Hematopoietic multipotent progenitor cell (in vitro differentiated cells): ENCODE measurements at places on chromosomes 7 and 10.

GRCh38 chr10:125159932-125160855 is at the start of gene CTBP2:
CTBP2 (minus strand) TSS chr10:125160563.
- no peak for DNase-seq

DNA sequence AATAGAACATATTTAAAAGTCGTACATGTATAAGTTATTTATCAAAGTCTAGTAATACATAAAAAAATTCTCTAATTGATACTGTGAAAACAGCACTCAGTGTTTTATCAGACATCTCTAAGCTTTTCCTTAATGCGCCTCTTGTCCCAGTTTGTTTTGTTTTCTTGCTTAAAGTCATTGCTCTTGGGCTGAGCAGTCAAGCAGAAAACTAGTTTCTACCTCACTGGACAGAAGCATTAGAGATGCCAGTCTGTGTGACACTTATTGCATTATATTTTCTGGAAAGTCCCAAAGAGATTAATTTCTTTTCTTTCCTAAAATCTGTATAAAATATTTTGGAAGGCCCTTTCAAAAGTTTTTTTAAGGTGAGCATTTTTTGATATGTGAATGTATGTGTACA is 236.2 kb downstream of the PCLO start:
- no peak for DNase-seq

DNA sequence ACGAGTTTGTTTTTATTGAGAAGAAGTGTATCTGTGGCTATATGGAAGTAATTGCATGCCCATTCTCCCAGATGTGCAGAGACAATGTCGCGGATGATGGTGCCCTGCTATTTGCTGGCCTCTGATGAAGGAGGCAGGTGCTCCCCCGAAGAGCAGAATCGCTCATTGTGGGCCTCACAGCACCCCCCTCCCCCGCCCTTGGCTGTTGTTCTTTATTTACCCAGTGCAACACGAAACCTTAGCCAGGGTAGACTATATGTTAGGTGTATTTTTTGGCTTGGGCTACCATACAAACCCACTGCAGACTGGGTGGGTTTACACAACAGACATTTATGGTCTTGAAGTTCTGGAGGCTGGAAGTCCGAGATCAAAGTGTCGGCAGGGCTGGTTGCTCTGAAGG is 3.4 kb upstream of the ADCY1 start:
- no peak for DNase-seq

DNA sequence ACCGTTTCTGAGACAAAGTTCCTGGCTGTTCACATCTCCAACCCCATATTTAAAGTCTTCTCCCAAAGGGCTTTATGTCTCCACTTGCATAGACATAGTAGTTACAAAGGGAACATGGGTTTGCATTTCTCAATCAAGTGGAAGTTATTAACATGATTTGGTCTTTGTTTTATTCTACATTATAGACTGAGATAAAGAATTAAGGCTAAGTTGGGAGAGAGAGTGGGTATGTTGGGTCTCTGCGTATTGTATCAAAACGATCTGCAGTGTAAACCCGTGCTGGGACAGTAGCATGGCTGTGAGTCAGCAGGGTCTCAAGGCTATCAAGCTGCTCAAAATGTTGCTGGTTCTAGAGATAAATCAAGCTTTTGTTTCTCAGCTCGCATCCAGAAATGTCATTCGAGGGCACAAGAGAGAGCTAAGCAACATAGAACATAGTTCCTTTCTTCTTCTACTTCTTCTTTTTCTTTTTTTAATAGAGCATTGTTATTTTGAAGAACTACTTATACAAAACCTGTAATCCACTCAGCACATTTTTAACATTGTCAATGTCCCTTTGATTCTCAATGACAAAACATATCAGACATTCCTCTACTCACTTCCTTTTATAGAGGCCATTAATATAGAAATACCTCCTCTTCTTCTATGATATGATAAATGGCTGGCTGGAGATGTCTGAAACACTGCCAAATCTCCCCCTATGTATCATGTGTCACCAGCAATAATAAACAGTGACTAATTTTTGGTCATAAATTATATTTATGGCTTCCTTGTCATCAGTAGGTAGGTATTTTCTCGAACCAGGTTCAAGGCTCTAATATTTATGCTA is 34.5 kb upstream of the RHOBTB1 start:
- DNase-seq = peak; percentile 58

DNA sequence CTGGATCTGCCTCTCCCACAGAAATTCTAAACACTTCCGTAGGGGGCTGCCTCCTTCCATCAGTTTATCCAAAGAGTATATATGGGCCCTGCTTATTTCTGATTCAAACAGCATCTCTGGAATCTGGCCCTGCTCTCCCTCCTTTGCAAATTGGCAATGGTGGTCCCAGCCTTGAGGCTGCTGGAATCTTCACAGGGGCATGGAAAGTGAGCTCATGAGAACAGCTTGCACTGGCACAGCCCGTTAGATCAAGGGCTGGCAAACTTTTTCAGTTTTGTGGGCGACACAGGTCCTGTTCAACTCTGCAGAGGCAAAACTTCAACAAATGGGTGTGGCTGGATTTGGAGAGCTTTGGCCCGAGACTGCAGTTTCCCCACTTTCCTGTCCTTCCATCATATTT is 526.9 kb downstream of the KCNMA1 start:
- DNase-seq = no peak

DNA sequence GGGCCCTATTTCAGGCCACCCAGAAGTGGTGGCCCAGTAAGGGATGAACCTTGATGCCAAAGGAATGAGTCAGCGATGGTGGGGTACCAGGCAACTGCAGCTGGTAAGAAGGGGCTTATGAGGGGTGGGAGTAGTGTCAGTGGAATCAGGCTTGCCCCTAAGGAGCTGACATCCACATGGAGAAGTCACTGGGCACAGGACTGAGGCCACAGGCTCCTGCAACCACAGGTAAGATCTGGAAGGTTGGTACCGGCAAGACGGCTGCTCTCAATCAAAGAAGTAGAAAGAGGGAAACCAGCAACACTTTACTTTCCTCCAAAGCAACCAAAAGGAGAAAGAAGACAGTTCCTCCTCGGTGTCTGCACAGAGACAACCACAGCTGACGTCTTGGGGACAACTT is 2.5 kb downstream of the GCK start:
- DNase-seq = no peak

DNA sequence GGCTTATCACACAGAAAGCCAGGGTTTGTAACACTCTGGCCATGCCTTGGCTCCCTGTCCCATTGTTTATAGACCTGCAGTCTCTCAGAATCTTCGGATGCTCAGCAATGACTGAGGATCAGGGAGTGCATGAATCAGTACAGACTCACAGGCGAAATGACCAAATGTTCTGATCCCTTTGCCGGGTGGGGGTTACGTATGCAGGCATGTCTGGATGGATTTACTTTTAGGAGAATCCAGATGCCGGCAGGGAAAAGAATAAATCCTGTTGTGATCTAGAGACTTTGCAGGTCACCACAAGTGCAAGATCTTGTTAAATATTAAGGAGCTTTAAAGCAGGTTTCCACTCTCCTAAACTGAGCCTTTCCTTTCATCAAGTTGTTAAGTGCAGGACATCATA is 149.5 kb downstream of the SFMBT2 start:
- no peak for DNase-seq

DNA sequence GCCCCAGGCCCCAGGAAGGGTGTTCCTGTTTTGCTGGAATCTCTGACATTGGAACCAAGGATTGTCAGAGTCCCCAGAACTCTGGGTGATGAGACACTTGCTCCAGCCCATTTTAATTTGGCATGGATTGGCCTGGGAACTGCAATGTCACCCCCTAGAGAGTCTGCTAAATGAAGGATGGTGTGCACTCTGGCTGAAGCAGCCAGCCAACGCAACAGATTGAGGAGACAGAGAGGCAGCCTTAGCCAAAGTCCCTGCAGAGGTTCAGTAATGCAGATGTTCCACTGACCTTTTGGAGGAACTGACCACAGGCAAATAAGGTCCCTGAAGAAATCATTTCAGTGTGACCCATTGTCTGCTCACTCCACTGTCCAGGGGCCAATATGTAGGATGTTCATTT is 13.4 kb downstream of the LRRC18 start:
- no peak for DNase-seq

- peak; percentile 68 for DNase-seq
Observed at GRCh38 chr7:150962553-150963399, 15.3 kb downstream of the KCNH2 start.

- DNase-seq = no peak
Observed at GRCh38 chr10:124709861-124710260, 34.3 kb downstream of the FAM53B start.

GRCh38 chr7:80542398-80542797 is 30.5 kb upstream of the GNAT3 start:
- DNase-seq = no peak

DNA sequence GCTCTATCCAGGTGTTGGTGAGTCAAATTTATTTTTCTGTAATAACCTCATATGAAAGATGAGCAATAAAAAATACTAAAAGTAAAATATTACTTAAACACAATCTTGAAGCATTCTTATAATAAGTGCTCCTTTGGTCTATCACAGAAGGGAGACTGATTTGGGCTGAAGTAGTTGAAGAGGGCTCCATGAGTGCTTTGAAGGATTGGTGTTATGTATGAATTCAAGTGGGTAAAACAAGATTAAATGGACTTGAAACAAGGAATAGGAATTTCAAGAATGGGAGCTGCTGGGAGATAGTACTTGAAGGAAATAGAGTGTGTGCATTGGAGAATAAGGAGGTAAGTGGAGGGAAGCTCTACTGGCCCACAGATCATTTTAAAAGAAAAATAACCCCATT is 7.3 kb upstream of the OR2A2 start:
- DNase-seq = no peak

- no peak for DNase-seq
Observed at GRCh38 chr10:11975795-11976194, 66.8 kb downstream of the UPF2 start.

DNA sequence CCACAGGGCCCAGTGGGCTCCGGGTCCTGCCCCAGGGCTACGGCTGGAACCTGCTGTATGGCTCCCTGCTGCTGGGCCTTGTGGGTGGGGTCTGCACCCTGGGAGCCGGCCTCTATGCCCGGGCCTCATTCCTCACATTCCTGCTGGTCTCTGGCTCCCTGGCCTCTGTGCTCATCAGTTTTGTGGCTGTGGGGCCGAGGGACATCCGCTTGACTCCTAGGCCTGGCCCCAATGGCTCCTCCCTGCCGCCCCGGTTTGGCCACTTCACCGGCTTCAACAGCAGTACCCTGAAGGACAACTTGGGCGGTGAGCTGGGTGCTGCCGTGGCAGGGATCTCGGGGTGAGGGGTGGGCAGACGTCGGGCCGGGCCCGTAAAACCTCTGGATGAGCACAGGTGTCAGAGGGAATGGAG is 4.4 kb downstream of the SLC12A9 start:
- DNase-seq = no peak

DNA sequence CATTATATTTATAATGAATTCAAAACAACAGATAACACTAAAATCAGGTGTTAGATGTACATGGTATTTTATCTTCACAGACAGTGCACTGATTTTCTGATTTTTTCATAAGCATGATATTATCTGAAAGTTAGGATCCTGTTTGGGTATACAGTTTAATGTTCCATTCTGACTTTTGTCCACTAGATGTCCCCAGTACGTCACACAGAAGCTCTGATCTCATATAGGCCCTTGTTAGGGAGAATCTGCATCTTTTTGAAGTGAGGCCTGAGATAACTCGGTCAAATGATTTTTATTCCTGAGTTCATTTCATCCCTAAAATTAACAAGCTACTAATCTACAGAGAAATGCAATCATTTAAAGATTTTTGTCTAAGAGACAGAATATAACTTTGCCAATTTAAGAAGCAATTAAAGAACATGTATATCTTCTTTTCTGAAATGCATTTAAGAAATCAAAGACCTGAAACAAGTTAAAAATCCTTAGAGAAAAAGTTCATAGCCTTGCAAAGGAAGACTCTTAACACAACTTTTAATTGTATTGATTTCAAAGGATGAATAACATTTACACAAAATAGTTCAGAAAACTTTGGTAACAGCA is 72.0 kb upstream of the TES start:
- DNase-seq = peak; percentile 9

- no peak for DNase-seq
Observed at GRCh38 chr7:32078824-32079223, 8.6 kb upstream of the PDE1C start.

- DNase-seq = no peak
Observed at GRCh38 chr7:95933618-95934017, 161.3 kb downstream of the DYNC1I1 start.

DNA sequence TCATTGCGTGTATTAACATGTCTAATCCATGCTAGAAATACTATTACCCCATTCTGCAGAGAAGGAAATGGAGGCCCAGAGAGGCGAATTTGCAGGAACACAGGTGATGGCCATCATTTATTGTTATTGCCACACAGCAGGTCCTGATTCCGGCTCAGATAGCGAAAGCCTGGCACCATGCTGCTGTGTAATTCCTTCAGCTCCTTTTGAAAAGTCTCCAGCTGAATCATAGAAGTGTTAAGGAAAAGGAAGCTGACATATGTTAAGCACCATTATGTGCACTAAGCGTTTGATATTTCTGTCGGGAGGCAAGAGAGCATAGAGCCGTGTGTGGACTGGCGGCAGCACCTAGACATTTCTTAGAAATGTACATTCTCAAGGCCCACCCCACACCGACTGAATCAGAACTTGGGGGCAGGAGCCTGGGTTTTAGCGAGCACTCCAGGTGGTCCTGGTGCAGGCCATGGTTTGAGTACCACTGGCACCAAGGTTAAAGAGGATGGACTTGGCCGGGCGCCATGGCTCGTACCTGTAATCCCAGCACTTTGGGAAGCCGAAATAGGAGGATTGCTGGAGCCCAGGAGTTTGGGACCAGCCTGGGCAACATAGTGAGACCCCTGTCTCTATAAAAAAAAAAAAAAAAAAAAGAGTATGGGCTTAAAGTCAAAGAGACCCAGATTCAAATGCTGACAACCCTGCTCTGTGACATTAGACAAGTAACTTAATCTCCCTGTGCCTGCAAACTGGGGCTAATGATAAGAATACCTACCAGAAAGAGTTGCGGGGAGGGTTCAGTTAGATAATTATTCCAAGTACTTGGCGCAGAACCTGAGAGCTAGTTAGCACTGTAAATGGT is 52.2 kb downstream of the UNC5B start:
- DNase-seq = no peak

GRCh38 chr10:88097536-88097935 is 234.1 kb downstream of the PTEN start:
- no peak for DNase-seq
